ENCODE measurements at places on chromosomes 1 and 21. TPM values are rescaled to one million over a fixed set of nuclear protein-coding genes. Genes with fewer than 3 reads are reported as not detected.

DNA sequence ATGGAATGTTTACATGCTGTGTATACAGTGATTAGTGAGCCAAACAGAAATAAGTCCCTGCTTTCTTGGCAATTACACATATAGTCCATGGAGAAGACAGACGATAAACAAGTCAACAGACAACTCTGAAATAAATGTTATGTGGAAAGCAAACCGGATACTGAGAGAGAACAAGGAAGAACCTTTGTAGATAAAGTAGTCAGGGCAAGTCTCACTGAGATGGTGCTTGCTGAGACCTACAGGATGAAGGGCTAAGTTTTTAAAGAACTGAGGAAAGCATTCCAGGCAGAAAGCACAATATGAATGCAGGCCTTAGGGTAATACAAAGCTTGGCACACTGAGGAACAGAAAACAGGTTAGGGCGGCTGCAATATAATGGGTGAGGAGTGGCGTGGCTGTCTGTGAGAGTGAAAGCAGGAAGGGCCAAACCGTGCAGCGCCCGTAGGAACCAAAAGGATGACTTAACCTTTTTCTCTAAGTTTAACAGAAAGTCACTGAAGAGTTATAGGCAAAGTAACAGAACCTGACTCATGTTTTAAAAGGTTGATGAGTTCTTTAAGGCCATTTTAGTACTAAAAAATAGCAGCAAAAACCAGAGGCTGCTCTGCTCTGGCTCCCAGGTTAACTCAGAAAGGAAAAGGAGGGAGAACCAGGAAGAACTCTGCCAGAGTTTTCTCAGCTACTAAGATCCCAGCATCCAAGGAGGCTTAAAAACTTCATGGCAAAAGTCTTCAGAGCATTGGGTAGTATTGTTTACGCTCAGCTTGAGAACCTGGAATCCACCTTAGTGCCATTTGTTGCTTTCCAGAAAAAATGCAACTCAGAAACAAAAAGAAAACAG is 8.7 kb upstream of the TTF2 start:
- no peak overlapping the region for H3K4me3 ChIP-seq
- H3K27ac ChIP-seq: no peak overlapping the region
- no peaks in the 10 kb centered on the region for H3K36me3 ChIP-seq
- no peaks in the 10 kb centered on the region for H3K4me1 ChIP-seq

GRCh38 chr1:107640207-107640606 is 324.8 kb downstream of the VAV3 start:
- no peak for DNase-seq
- no peaks in the 10 kb centered on the region for H3K27me3 ChIP-seq
- H3K27ac ChIP-seq: no peak overlapping the region

CFHR4 gene
- total RNA-seq: not detected

SPRR2A gene
- not detected for total RNA-seq

DNA sequence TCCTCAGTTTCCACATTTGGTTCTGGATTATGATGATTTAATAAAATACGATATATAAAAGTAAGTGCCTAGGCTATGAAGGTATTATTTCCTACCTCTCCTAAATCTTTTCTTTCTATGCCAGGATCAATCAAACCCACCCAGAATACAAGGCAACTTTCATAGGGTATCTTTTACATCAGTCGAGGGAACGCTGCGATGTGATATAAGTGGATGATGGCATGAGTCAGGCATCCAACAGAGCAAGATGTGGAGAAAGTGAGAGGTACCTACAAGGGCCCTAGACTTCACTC is 781 bp downstream of the TTLL7 start:
- no peak for DNase-seq
- H3K27ac ChIP-seq: no peak overlapping the region

SYCP1 gene
- 0.44 TPM for total RNA-seq

TRNP1 gene
- total RNA-seq: 51.7 TPM

DNA sequence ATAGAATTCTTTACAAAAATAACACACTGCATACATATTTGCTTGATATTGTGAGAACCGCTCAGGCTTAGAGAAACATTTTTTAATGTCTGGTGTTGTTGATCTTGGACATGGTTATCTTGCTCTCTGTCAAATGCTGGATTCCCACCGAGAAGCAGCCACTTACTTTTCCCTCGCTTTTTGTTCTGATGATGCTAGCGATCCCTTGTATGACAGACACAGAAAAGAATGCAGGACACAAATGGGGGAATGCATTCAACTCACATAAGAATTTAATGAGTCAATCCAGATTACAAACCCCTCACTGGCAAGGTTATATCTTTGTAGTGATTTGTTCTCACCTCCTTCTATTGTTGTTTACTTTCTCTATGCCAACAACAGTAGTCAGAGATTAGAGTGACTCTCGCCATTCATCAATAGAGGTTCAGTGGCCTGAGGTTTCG is 76.8 kb upstream of the AKT3 start:
- no peaks in the 10 kb centered on the region for H3K27me3 ChIP-seq
- peaks cover 9% of the 10 kb centered on the region for H3K4me1 ChIP-seq
- no peak overlapping the region for H3K4me3 ChIP-seq
- H3K27ac ChIP-seq: no peak overlapping the region
- no peak for DNase-seq

LENEP gene
- total RNA-seq: 1.3 TPM

DNA sequence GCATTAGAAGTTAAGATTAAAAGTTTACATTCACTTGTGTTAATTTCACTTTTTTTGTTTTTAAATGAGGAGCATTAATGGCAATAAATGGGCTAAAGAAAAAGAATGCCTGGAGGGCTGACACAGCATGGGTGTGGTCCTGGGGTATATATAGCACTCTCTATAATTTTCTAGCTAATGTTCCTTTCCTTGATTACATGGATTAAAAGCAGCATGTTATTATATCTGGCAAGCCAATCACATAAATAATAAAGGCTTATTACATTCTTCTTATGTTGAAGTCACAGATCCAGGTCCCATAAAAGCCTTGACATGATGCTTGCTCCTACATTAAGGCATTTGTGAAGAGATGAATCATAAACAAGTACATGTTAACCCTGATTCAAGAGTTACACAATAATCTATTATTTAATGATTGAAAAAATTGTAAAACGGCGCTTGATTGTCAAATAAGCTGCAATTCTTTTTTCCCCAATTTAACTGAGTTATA is 91.4 kb downstream of the LYPLAL1 start:
- no peak overlapping the region for H3K27ac ChIP-seq
- no peaks in the 10 kb centered on the region for H3K27me3 ChIP-seq
- peaks cover 12% of the 10 kb centered on the region for H3K4me1 ChIP-seq
- no peak overlapping the region for H3K4me3 ChIP-seq
- no peaks in the 10 kb centered on the region for H3K36me3 ChIP-seq
- DNase-seq: no peak

DNA sequence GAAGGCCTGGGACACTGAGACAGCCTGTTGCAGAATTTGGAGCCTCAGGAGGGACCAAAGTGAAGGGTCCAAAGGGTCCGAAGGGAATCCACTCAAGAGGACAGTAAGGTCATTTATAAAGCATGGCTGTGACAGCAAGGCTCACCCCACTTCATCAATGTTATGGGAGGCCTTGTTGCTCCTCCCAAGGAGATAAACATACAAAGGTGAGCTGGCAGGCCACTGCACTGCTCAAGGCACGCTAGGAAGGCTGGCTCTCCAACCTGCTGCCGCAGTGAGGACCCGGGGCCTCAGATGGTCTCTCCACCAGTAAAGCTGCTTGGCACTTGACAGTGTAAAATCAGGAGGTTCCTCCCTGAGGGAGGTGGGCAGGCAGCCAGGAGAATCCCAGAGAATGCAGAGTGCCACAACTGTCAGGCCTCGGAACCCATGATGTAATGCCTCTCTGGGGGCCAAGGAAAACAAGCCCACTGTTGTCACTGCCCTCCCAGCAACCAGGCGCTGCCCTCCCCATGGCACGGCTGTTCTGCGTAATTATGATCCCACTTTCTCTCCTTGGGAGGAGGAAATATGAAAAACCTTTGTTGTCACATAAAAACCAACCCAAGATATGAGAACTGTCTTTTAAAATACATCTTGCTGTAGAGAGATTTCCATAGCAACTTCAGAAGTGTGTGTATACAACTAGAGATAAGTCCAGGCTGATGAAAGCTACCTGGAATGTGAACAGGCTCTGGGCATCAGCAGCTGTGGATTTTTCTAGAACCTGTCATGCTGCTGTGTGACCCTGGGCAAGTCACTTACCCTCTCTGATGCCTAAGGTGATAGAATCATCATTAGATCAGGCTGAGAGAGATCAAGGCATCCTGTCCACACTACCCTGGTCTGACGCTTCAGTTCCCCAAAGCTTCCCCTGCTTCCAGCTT is 102.5 kb downstream of the KCNN3 start:
- H3K4me3 ChIP-seq: no peak overlapping the region
- H3K27ac ChIP-seq: no peak overlapping the region
- peaks cover 3% of the 10 kb centered on the region for H3K4me1 ChIP-seq
- H3K36me3 ChIP-seq: no peaks in the 10 kb centered on the region

- no peak overlapping the region for H3K4me3 ChIP-seq
- H3K4me1 ChIP-seq: no peaks in the 10 kb centered on the region
- DNase-seq: no peak
- no peaks in the 10 kb centered on the region for H3K27me3 ChIP-seq
- H3K36me3 ChIP-seq: no peaks in the 10 kb centered on the region
- H3K27ac ChIP-seq: no peak overlapping the region
Measured at GRCh38 chr1:212718499-212718898, 18.9 kb upstream of the BATF3 start.

DNA sequence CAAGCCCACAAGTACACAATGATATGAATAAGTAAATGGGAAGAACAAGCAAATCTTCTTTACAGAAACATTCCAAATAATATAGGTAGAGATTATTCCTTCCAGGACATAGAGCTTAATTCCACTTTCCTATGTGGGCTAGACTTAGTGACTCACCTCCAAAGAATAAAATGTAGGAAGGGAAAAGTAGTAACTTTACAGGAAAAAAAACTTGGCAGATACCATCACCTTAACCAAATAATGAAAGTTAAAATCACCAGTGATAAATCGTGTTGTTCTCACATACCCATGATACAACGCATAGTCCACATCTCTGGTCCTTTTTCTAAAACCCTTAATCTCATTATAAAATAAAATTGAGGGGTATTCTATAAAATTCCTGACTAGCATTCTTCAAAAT is 260.8 kb downstream of the SPATA17 start:
- no peak overlapping the region for H3K27ac ChIP-seq
- no peaks in the 10 kb centered on the region for H3K27me3 ChIP-seq
- no peaks in the 10 kb centered on the region for H3K4me1 ChIP-seq
- no peaks in the 10 kb centered on the region for H3K36me3 ChIP-seq
- DNase-seq: no peak

DNA sequence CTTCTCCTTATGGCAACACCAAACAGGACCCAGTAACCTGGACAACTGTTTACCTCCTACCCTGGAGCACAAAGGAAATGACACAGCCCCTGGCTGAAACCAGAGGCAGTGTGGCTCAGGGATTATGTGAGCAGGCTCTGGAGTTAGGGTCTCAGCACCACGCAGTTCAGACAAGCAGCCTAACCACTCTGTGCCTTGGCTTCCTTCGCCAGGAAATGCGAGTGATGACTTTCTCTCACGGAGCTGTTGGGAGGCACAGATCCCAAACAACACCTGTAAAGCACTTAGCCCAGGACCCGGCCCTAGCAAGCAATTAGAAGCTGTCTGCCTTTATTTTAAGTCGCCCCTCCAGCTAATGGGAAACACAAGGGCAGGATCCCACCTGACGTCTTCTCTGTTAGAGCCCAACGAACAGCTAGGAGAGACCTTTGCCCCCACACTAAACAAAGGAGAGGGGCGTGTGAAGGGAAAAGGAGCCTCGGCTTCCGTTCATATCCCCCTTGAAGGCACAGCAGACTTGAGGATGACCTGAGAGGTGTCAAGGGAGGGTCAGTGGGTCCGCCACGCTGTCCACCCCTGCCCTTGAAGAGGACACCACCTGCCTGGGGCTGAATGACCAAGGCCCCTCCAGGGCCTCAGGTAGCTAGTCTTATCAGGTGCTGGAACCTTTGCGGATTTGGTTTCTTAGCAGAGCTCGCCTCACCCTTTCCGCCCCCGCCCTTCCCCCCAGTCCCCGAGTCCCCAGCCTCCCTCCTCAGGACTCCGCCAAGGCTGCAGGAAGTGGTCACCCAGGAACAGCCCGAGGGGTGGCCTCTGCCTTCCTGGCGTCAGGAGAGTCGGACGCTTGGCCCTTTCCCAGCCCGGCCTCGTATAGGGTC is 860 bp downstream of the TMEM63A start:
- DNase-seq: no peak
- H3K4me1 ChIP-seq: peaks cover 11% of the 10 kb centered on the region
- no peaks in the 10 kb centered on the region for H3K36me3 ChIP-seq
- H3K27ac ChIP-seq: no peak overlapping the region
- peak overlapping the region; percentile 81 for H3K4me3 ChIP-seq

GRCh38 chr21:39124681-39125251 is 58.5 kb downstream of the PSMG1 start:
- DNase-seq: no peak
- H3K27ac ChIP-seq: no peak overlapping the region
- H3K27me3 ChIP-seq: no peaks in the 10 kb centered on the region
- H3K36me3 ChIP-seq: no peaks in the 10 kb centered on the region

SPRR1B gene
- not detected for total RNA-seq

DNA sequence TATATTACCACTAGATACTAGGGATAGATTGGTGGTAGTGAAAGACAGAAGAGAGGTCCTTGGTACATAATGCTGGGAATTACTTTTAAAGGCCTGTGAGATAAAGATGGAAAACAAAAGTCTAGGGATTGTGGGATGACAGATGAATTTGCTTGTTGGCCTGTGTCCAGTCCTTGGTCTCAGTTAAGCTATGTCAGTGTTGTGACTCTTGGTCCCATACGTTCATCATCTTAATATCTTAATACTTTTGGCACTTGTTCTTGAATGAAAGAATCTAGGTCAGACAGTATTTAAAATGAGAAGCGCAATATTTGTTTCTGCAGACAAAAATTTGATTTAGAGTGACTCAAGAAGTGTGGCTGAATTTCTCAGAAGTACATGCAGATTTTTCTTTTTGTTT is 7.6 kb downstream of the RPL5 start:
- no peak overlapping the region for H3K4me3 ChIP-seq
- H3K4me1 ChIP-seq: no peaks in the 10 kb centered on the region
- H3K27me3 ChIP-seq: no peaks in the 10 kb centered on the region
- no peak overlapping the region for H3K27ac ChIP-seq

COL9A2 gene
- total RNA-seq: 3.2 TPM

S100A7 gene
- not detected for total RNA-seq

- no peaks in the 10 kb centered on the region for H3K27me3 ChIP-seq
- H3K36me3 ChIP-seq: peaks cover 8% of the 10 kb centered on the region
- peaks cover 12% of the 10 kb centered on the region for H3K4me1 ChIP-seq
Measured at GRCh38 chr21:17513214-17514123, 626 bp downstream of the CXADR start.

Data from H1 (cell line).